Iris pigment epithelial cell (primary cell): ENCODE measurements at places on chromosomes 5 and 9.

GRCh38 chr5:72667708-72668107, 148.8 kb upstream of the TNPO1 start:
- DNase-seq, result no peak

- DNase-seq, result no peak
Measured at GRCh38 chr9:3263698-3264097, 262.1 kb downstream of the RFX3 start.

GRCh38 chr5:135127439-135128240, 93.6 kb upstream of the PITX1 start:
- peak; percentile 73 for DNase-seq

DNA sequence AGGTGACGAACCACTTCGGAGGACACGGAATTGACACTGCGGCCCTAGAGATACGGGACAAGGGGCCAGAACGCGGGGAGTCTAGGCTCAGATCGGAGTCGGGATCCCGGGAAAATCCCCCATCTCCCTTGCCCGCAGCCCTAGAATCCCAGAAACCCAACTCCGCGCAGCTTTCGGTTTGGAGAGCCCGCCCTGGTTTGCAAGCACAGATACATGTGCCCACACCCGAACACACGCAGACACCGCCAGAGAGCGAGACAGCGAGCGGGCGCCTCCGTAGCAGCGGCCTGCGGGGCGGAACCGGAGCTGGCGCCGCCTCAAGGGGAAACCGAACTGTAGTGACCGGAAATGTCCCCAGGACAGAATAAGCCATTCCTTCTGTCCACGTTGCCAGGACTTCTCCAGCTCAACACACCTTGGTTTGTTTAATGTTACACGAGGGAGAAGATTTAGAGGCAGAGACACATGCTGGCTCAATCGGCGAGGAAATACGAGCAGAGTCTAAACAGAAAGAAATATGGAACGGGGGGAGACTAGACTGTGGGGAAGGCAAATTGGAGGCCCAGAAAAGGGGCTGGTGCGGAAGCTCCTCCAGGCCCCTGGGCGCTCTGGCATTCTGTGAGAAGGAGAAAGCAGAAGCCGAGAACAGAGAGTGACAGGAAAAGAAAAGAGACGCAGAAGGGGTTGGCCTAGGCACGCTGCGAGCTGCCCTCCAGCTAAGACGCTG, 2.9 kb upstream of the PAX5 start:
- peak; percentile 24 for DNase-seq

DNA sequence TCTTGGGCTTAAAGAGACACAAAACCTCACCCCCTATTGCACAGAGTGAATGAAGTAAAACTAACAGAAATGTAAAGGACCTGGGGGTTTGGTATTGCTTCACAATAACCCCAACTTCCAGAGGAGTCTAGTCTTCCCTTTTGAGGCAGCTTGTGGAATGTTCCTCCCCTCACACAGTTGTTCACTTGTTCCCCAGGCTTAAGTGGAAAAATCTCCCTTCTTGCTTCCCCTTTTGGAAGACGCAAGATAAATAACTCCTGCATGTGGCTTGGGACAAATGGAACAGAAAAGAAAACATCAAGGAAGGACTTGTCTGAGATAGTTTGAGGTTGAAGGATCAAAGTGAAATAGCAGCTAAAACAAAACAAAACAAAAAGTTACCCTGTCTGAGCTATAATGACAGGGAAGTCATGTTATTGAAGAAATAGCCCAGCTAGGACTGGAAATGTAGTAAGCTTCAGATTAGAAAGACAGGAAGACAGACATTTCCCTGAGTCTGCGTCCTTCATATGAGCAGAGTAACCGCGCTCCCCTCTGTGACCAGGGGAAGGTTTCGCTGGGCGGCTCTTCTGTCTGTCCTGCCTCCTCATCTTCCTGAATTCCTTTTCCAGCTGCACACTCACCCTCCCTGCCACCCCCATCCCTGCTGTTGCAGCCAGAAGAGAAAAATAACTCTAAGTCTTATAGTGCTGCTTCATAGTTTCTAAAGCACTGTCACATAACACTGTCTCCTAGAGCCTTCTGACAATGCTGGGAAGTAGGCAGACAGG, 8.8 kb downstream of the SPARC start:
- DNase-seq, result peak; percentile 61

GRCh38 chr9:113293285-113293878, 9.8 kb downstream of the RNF183 start:
- DNase-seq, result peak; percentile 47

DNA sequence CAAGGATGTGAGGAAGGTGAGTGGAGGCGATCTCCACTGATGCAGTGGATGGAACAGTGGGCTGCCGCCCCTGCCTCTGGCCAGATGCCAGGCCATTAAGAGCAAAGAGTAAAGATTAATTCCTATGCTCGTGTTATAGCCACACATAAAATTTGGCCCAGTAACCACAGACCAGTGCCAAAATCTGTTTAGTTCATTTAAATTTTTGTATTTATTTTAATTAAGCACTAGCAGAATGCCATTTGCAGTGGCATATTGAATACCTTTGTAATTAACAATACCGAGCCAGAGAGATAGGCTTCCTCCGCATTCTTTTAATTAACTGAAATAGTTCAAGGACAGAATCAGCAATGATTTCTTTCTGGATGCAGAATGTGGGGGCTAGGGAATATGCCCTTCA, 179.8 kb downstream of the MED10 start:
- DNase-seq, result no peak

DNA sequence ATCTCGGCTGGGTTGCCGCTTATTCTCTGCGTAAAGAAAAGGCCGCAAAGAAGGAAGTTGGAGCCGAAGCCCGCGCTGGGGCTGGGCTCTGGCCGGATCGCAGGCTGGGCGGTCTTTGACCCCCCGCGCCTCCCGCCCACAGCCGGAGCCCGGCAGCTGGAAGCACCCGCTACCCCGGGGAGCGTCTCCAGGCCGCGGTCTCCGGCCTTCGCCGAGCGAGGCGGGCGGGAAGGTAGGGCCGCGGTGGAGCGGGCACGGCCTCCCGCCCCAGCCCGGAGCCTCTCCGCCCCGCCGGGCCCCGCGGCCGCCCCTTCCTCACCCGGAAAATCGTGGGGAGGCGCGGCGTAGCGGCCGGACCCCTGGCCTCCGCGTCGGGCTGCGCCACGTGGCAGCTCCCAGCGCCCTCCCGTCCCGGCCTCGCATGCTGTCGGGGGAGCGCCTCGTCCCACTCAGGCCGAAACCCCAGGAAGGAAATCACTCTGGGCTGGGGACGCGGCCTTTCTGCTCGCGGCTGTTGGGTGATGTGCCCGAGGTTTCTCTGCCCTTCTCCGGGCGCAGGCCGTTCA, 12.0 kb downstream of the FOXD1 start:
- no peak for DNase-seq

GRCh38 chr5:93425096-93425495, 155.9 kb downstream of the NR2F1-AS1 start:
- DNase-seq, result no peak

GRCh38 chr9:93298498-93299417, 114.8 kb downstream of the WNK2 start:
- no peak for DNase-seq

DNA sequence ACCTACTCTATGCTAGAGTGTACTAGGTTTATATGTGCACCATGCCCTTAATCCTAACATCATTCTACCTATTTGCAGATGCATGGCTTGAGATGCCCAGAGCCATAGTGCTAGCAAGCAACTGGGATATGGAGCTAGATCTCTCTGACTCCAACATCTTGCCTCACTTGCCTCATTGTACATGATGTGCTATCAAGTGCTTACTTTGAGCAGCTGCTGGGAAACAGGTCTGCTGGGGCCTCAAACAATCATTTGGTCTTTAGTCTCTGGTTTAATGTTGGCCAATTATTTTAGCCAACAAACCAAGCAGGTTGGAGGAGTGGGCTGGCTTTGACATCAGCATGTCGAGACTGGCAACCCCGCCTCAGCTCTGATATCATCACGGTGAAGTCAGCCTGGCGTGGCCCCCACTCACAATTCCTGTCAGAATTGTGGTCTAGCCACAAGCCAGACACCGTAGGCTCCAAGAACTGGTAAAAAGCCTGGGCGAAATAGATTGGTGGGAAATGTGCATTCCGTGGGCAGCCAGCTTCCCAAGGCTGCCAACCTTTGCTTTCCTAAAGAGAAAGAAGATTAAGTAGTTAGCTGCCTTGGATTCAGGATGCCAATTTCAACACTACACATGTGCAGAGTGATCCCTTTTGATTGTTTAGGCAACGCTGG, 21.1 kb upstream of the GAS1 start:
- DNase-seq, result peak; percentile 38

- peak; percentile 23 for DNase-seq
Measured at GRCh38 chr5:121525706-121526105, 326.0 kb upstream of the FTMT start.

GRCh38 chr9:135813671-135814290, 93.6 kb downstream of the CAMSAP1 start:
- DNase-seq, result no peak

DNA sequence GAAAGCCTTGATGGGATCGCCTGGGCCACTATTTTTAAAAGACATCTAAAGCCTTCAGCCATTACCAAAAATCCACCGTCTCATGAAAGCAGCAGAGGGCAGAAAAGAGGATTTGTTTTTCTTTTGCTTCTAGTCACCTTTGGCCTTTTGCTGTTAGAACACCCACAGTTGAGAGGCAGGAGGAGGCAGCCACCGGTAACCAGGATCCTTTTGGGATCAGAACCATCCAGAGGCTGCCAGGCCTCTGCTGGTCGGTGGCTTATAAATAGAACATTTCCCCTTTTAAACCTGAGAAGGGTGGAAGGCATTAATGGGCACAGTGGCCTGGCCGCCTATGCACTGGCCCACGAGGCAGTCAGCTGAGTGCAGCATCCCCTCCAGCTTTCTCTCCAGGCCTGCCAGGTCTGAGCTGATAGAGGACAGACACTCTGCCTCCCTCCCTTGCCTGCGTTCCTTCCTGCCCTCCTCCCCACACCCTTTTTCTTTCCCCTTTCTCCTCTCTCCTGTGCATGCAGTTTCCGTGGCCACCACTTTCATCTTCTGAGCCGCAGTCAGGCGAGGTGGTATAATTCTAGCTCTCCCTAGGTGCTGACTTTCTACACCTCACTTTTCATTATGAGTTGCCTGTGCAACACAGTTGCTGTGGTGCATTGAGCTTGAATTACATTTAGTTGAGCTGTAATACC, 253.4 kb downstream of the ARHGAP26 start:
- no peak for DNase-seq

DNA sequence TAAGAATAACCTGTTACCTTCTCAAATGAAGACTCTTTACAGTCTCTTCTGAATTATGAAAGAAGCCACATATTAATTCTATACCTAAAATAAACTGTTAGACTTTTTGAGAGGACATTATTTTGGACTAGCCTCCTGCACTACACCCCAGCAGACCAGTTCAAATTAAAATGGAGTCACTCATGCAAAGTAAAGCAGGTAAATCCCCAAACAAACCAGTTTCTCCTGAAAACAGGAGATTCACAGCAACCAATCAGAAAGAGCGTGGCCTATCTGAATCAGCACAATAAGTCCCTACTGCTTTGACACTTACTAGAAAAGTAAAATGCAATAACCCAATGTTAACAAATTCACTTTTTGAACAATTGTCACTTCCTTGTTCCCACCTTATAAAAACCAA, 58.8 kb downstream of the PTBP3 start:
- no peak for DNase-seq

DNA sequence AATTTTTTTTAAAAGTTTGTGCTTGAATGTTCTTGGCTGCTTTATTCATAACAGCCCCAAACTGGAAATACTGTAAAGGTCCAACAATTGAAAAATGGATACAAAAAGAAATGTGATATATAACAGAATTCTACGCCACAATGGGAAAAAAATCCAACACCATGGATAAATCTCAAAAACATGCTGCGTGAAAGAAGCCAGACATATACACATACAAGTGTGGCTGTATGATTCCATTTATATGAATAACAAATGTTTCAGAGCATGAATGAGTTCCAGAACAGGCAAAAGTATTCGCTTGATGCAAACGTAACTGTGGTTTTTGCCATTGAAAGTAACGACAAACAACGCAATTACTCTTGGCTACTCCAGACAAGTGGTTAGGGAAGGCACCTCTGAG, 7.2 kb upstream of the SFXN1 start:
- DNase-seq, result no peak

DNA sequence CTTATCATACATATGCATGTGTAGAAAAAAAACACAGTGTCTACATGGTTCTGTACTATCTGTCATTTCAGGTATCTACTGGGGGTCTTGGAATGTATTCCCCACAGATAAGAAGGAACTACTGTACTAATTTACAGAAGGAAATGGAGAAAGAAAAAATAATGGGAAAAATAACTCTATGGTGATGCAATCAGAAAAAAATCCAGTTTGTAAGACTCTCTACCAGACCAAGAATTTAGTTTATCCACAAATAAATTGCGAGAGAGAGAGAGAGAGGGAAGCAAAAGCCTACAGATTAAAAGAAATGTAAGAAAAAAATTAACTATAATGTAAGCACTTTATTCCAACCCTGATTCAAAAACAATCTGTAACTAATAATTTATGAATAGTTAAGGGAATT, 708.6 kb upstream of the ZNF608 start:
- peak; percentile 52 for DNase-seq

DNA sequence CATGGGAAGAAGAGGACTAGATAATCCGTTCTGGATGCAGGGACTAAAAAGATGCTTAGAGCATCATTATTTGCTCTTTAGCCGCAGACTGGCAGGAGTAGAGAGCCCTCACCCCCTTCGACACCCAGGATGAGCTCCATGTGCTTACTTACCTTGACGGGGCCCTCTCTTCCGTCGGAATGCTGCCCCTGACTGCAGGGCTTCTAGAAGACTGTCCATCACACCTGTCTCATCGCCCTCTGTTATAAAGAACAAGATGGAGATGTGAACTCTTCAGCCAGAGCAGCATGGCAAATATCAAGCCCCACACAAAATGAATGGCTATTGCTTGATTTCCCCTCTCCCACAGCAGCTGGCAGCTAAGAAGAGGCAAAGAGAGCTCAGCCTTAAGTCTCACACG, 35.1 kb downstream of the PCDHGC5 start:
- no peak for DNase-seq
